ENCODE measurements at places on chromosomes 4 and X.

DNA sequence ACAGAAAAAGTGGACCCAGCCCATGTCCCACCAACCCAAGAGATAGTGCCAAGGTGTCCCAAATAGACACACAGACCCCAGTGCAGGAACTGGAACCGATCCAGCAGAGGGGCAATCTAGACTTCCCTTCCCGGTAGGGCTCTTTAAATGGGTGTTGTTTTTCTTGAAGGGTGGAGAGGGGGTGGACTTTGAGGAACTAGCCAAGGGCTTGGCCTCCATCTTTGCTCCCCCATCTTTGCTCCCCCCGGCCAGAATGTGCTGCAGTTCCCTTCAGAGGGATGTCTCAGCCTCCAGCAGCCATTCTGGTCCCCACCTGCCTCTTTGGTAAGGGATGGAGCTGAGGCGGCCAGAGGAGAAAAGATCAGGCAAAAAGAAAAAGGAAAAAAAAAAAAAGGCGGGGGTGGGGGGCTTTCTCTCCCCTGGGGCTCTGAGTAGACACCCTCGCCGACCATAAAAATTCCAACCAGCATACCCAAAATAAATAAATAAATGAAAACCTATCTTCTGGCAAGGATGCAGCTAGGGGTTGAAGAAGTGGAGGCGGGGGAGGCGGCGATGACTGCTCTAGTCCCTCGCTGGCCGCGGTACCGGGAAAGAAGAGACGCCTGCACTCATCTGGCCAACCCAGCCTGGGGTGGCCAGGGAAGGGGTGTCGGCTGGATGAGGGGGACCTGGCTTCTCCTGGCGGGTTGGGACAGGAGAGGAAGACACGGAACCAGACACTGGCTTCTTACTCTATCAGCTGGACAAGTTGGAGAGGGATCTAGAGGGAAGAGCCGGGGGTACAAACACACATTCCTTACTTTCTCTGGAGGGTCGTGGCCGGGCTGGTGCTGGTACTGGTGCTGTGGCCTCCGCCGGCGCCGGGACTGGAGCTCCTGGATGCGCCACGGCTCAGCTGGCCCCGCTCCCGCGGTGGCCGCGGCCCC lies 38.5 kb upstream of the IQSEC2 start:
- DNase-seq: peak; percentile 4

DNA sequence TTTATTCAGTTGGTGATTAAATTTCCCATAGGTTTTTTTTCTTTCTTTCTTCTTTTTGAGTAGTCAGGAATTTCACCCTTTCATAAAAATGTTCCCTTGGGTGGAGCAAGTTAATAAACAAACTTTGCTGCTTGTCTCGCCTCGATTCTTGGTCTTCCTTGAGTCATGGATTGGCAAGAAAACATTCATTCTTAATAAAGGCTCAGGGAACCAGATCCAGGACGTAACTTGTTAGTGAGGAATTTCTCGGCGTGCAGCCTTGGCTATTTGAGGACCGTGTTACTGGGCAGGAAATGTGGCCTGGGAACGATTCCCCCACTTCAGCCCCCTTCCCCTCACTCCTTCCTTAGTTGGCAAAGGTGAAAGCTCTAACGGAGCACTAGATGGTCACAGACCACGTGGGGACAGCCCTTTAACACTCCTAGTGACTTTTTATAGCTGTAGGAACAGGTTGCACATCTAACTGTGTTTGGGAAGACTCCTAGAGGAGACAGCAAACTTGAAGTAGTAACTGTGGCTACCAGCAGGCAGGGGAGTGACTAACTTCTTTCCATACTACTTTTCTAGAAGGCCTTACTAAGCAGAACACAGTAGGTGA lies 106.8 kb downstream of the UCHL1 start:
- no peak for DNase-seq

DNA sequence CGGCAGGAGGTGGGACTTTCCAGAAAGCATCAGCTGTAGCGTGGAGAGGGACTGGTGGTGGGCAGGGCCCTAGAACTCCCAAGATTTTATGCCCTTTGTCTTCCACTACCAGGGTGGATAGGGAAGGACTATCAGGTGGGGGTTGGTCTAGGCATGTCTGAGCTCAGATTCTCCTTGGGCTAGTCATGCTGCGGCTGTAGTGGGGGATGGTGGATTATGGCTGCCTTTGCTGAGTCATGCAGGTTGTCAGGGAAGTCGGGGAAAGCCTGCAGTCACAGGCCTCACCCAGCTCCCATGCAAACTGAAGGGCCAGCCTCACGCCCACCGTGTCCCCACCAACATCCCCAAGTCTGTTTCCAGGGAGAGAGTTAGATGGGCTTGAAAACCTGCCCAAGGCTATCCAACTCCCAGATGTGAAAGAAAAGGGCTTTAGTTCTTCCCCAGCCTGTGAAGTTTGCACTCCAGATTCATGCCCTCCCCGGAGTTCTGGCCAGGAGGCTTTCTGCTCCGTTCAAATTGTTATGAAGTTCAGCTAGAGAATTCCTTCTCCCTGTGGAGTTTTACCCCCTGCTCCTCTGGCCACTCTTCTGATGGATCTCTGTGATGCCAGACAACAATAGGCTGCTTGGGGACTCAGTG lies 13.4 kb upstream of the MEPE start:
- DNase-seq: no peak

GRCh38 chr4:110621328-110621812 lies 1.5 kb downstream of the PITX2 start:
- no peak for DNase-seq

GRCh38 chr4:170198747-170199146 lies 109.0 kb upstream of the AADAT start:
- DNase-seq: no peak

GRCh38 chr4:96152824-96153223 lies 312.9 kb downstream of the PDHA2 start:
- DNase-seq: no peak

- no peak for DNase-seq
Observed at GRCh38 chrX:110301194-110301593, 16.7 kb downstream of the AMMECR1 start.

DNA sequence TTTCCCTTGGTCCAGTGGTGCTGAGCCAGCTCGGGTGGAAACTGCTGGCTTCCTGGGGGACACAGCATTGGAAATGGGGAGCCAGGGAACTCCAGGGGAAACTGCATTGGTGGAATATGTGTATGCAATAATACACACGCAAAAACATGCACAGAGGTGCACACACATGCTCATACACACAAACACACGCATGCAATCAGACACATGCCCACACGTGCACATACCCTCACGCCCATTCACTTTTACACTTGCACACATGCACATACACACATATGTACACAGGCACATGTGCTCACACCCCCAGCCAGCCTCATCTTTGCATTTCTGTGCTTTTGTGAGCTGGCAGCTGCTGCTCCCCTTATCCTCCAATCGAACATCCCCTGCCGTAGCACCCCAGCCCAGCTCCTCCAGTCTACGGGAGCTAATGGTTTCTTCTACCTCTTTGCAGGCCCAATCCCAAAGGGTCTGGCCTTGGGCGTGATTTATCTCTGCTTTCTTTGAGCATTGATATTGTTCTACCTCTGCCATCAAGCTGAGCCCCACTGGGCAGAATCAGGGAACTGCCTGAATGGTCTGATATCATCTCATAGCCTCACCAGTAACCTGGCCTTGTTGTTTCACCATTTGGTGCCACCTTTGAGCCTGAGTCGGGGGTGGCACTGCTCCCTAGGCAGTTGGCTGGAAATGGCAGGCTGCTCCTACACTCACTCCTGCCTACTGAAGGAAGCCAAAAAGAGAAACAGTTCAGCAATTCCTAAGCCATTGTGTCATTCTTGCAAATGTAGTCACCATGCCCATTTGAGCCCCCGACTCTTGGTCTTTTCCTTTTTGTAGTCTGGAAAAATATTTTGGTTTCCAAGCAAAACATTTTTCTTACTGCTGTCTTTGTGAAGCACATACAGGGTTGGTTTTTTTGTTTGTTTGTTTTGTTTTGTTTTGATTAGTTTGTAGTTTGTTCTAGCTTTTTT lies 104.4 kb upstream of the MAMLD1 start:
- no peak for DNase-seq

GRCh38 chr4:91829531-91829930 lies 474.2 kb upstream of the GRID2 start:
- DNase-seq: no peak

DNA sequence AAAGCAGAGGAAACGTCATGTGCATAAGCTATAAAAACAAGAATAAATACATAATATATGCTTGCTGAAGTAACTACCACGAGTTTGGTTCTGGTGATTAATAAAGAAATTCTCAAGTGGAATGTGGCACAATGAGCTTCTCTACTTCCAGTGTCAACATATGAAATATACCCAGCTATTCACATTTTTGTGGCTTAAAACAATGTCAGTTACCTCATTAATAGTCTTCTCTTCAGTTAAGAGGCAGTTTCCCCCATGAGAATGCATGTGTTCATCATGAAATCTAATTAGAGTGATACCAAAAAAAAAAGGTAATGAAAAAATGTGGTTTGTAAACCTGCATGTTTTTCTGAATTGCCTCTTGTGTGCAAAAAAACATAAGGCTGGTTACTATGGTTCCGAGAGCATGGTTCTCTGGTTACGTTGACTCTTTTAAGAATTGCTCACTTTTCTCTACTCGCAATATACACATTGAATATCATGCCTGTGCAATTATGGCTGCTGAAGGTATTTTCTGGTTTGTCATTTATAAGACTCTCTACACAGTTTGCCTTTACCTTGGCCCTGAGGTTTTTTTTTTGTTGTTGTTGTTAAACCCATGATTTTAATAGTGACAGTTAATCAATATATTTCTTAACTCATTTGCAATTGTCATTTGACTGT lies 108.2 kb downstream of the PCDH7 start:
- no peak for DNase-seq

- DNase-seq: no peak
Observed at GRCh38 chr4:35237924-35238323, 1006.4 kb downstream of the ARAP2 start.

DNA sequence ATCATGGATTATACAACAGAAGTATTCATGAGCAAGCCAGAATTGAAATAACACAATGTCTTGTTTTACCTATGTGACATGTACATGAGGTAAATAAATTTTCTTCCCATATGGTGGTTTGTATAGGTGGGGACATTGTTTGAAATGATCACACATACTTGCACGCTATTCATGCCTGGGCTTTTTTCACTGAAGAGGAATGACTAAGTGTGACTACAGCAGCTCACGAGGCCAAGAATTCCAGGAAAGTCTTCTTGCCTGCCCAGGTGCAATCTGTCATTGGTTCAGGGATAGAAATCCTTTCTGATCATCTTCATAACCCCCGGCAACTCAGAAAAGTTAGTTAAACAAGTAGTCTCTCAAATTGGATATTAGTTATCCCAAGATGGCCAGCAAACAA lies 36.3 kb upstream of the AREG start:
- DNase-seq: no peak

GRCh38 chr4:131551306-131551705 lies 1597.8 kb upstream of the PCDH10 start:
- no peak for DNase-seq

GRCh38 chrX:101203761-101204351 lies 15.7 kb upstream of the DRP2 start:
- no peak for DNase-seq

- no peak for DNase-seq
Observed at GRCh38 chr4:33381816-33382215, 2661.6 kb downstream of the PCDH7 start.

- no peak for DNase-seq
Observed at GRCh38 chr4:121737846-121738554, 27.0 kb downstream of the SMIM43 start.

DNA sequence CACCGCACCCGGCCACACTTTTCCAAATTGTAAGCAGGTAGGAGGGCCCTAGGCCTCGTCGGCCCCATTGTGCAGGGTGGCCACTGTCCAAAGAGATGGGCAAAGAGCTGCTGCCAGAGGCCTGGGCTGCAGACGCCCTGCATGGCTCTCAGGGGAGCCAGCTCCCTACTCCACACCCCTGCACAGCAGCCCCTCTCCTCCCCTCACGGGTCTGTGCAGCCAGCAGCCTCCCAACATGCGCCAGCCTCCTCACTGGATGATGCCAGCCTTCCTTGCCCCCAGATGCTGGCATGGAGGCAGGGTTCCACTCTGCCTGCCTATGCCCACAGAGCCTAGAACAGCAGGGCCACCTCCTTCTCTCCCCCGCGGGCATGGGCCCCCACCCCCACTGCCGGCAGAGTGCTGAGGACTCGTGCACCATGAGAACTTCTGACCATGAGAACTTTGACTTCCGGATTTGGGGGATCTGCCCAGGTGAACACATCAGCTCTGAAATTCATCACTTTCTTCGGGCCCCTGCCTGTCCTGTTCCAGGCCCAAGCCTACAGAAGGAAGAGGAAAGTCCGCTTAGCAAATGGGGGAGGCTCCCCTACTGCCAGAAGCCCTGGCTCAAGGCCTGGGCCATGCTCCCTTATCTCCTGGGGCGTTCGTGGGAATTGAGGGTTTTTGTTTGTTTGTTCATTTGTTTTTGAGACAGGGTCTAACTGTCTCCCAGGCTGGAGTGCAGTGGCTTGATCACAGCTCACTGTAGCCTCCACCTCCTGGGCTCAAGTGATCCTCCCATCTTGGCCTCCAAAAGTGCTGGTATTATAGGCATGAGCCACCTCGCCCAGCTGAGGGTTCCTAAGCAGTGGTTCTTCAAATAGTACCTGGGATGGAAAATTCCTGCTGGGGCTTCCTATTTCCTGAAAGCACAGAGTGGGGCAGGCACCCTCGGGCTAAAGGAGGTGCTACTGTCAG lies 8.0 kb downstream of the IRAK1 start:
- no peak for DNase-seq

DNA sequence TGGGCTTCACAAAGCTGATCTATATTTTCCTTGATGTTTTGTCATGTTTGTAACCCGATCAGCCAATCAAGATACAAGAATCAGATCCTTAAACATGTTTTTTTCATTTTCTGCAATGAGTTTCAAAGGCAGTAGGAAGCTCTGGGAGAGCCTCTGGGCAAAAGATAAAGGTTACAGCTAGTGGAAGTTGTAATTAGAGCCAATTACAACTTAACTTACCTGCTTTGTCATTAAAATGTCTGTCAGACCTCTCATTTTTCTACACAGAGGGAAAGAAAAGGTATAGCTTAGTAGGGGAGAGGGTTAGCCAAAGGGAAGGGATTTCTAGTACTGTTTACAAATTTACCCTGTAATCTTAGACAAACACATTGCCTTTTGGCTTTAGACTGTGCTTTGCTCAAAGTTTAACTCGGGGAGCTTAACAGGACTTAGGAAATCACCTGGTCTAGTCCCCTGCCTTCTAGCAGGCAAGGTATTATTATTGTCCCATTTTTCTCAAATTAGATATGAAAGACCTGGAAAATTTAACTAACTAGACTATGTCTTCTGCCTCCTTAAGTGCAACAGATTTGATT lies 55.8 kb downstream of the FGF16 start:
- DNase-seq: no peak

GRCh38 chr4:81019006-81019405 lies 11.5 kb upstream of the BMP3 start:
- no peak for DNase-seq

GRCh38 chr4:20264688-20265087 lies 13.0 kb downstream of the SLIT2 start:
- DNase-seq: no peak

DNA sequence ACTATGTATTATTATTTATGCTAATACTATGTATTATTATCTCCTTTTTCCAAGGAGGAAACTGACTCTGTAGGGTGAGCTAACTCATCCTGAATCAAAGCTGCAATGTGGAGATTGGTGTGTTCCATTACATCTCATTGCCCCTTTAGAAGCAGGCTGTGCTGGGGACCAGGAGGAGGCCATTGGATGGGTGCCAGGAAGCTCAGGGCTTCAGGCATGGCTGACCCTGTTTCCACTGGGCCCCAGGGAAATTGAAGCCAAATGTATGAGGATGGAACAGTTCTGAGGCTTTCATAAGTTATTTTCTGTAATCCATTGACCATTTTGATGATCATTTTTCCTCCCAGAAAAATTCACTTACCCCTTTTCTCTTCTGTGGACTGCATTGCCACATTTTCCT lies 418.8 kb upstream of the ZFP42 start:
- DNase-seq: no peak

Data from activated naive CD4-positive, alpha-beta T cell treated with Interleukin-2 at 50 U/mL for 16 hours (primary cell).